ENCODE measurements at places on chromosomes 3 and 15.

DNA sequence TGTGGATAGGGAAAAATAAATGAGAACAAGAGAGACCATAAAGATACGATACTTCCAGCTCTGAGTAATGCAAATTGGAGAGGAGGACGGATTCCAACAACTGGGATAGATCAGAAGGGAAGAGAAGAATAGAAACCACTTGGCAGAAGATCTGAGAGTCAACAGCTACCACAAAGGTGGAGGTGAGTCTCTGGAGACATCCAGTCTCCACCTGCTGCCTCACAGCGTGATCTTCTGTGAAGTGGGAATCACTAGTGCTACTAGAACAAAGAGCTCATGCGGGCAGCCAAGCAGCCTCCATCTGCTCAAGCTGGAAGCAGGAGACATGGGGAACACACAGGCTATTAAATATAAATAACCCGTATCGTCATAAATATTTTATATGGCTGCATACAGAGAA is 558.5 kb upstream of the CFAP20DC start:
- DNase-seq, result peak; percentile 63

GRCh38 chr15:58459560-58459959 is 27.8 kb downstream of the LIPC start:
- no peak for DNase-seq

GRCh38 chr3:150391161-150391560 is 16.9 kb upstream of the TSC22D2 start:
- DNase-seq, result no peak

- DNase-seq, result no peak
Observed at GRCh38 chr15:48298914-48299313, 32.3 kb upstream of the DUT start.

GRCh38 chr3:52784931-52785590 is 7.7 kb downstream of the ITIH1 start:
- no peak for DNase-seq

Measured in G401 (cell line).